Caco-2 (cell line): ENCODE measurements at places on chromosomes 7 and 10. TPM values are rescaled to one million over a fixed set of nuclear protein-coding genes. Genes with fewer than 3 reads are reported as not detected.

Gene TMEM236
- 0.60 and 0.64 TPM in 2 replicates for total RNA-seq

Gene DENND10
- total RNA-seq: 60.4 and 80.8 TPM in 2 replicates

Gene SH2B2
- total RNA-seq: 8.1 and 10.6 TPM in 2 replicates

Gene ANKRD61
- 0.32 TPM in 1 of 2 replicates, not detected in the other for total RNA-seq

Gene HYAL4
- total RNA-seq: 0.14 and 0.68 TPM in 2 replicates

- no peak for DNase-seq
- no peaks in the 10 kb centered on the region for H3K36me3 ChIP-seq
- H3K27me3 ChIP-seq: no peaks in the 10 kb centered on the region
- no peaks in the 10 kb centered on the region for H3K4me1 ChIP-seq
These were observed 64.6 kb upstream of the CALN1 start for GRCh38 chr7:72476608-72477305.

- H3K27ac ChIP-seq: no peak overlapping the region
- peaks cover 6% of the 10 kb centered on the region for H3K36me3 ChIP-seq
- DNase-seq: no peak
- H3K4me1 ChIP-seq: no peaks in the 10 kb centered on the region
These were observed 101.2 kb downstream of the DNMBP start for GRCh38 chr10:99908512-99908911.

- no peaks in the 10 kb centered on the region for H3K36me3 ChIP-seq
- no peaks in the 10 kb centered on the region for H3K4me1 ChIP-seq
- DNase-seq: no peak
- H3K27ac ChIP-seq: no peak overlapping the region
- no peaks in the 10 kb centered on the region for H3K27me3 ChIP-seq
These were observed 215.8 kb downstream of the JAZF1 start for GRCh38 chr7:27964820-27965219.

GRCh38 chr10:74300666-74301065 lies 149.6 kb downstream of the ADK start:
- H3K27me3 ChIP-seq: no peaks in the 10 kb centered on the region
- H3K4me3 ChIP-seq: no peak overlapping the region
- no peaks in the 10 kb centered on the region for H3K36me3 ChIP-seq
- H3K27ac ChIP-seq: no peak overlapping the region

GRCh38 chr10:86678999-86679792 lies 10.9 kb downstream of the LDB3 start:
- no peaks in the 10 kb centered on the region for H3K27me3 ChIP-seq
- H3K27ac ChIP-seq: no peak overlapping the region
- H3K4me3 ChIP-seq: no peak overlapping the region
- no peaks in the 10 kb centered on the region for H3K36me3 ChIP-seq
- no peaks in the 10 kb centered on the region for H3K4me1 ChIP-seq

DNA sequence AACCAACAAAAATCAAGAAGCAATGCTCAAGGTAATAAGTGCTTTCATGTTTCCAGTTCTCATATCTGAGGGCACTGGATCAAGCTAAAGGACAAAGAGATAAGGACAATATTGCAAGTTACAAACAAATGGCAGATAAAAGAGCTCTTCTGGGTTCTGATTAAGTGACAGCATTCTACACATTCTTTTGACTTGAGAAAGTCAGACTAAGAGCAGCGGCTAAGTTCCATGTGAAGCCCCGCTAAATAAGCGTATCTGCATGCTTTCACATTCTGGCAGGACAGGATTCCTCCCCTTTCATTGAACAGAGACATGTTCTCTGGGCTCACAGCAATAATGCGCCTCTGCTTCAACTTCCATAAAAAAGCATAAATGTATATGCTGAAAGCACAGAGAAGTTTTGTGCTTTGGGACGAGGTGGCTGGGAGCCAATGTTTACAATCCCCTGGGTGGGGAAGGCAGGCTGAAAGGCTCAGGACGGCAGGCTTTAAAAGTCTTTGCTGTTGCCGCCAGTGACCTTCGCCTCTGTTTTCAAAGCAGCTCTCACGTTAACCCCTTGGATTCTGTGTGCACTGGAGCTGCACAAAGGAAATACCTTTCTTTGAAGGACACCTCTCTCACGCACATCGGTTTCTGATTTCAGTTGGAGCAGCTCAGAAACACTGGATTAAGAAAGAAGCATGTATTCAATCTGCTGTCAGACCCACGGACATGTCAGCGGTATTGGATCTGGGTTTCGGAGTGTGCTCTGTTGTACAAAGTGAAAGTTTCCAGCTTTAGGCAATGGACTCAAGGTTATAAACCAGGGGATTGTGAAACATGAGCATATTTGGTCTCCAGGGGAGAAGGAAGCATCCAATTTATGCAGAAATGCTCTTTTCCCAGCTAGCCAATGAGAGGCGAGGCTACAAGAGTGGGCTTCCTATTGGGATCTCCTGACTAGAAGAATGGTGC lies 105.4 kb upstream of the FAM133B start:
- H3K4me1 ChIP-seq: peaks cover 80% of the 10 kb centered on the region
- H3K36me3 ChIP-seq: no peaks in the 10 kb centered on the region
- peak overlapping the region; percentile 29 for H3K4me3 ChIP-seq
- peak overlapping the region; percentile 89 for H3K27ac ChIP-seq

GRCh38 chr10:17787087-17787961 lies 21.8 kb upstream of the MRC1 start:
- no peak overlapping the region for H3K4me3 ChIP-seq
- DNase-seq: no peak
- peaks cover 4% of the 10 kb centered on the region for H3K4me1 ChIP-seq
- no peaks in the 10 kb centered on the region for H3K36me3 ChIP-seq
- no peaks in the 10 kb centered on the region for H3K27me3 ChIP-seq
- no peak overlapping the region for H3K27ac ChIP-seq

DNA sequence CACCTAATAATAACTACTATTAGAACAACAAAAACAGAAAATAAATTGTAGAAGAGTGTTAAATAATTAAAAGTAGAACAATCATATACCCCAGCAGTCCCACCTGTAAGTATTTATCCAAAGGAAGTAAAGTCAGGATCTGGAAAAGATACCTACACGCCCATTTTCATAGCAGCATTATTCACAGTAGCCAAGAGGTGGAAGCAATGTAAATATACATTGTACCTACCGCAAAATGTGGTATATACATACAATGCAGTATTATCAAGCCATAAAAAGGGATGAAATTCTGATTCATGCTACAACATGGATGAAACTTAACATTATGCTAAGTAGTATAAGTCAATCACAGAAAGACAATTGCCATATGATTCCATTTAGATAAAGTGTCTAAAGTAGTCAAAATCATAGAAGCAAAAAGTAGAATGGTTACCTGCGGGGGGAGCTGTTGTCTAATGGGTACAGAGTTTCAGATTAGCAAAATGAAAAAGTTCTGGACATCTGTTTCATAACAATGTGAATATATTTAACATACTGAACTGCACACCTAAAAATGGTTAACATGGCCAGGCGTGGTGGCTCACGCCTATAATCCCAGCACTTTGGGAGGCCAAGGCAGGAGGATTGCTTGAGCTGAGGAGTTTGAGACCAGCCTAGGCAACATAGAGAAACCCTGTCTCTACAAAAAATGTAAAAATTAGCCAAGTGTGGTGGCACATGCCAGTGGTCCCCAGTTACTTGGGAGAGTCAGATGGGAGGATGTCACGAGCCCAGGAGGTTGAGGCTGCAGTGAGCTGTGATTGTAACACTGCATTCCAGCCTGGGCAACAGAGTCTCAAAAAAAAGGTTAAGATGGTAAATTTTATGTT lies 6.0 kb upstream of the TMED4 start:
- H3K4me3 ChIP-seq: no peak overlapping the region
- peak overlapping the region; percentile 55 for H3K27ac ChIP-seq
- H3K4me1 ChIP-seq: 0 out of 2 replicates have a peak, but pooled peaks cover 1% of the 10 kb centered on the region
- H3K36me3 ChIP-seq: no peaks in the 10 kb centered on the region
- no peak for DNase-seq

- no peaks in the 10 kb centered on the region for H3K36me3 ChIP-seq
- H3K27ac ChIP-seq: no peak overlapping the region
- no peaks in the 10 kb centered on the region for H3K27me3 ChIP-seq
- DNase-seq: no peak
- H3K4me1 ChIP-seq: peaks cover 6% of the 10 kb centered on the region
These were observed 528.1 kb downstream of the KCNMA1 start for GRCh38 chr10:77109351-77109994.

GRCh38 chr7:17293481-17293880 lies 5.0 kb upstream of the AHR start:
- H3K4me3 ChIP-seq: no peak overlapping the region
- peaks cover 9% of the 10 kb centered on the region; the same call in 1 of the 2 replicates for H3K4me1 ChIP-seq
- H3K27me3 ChIP-seq: no peaks in the 10 kb centered on the region
- DNase-seq: no peak
- H3K27ac ChIP-seq: no peak overlapping the region

DNA sequence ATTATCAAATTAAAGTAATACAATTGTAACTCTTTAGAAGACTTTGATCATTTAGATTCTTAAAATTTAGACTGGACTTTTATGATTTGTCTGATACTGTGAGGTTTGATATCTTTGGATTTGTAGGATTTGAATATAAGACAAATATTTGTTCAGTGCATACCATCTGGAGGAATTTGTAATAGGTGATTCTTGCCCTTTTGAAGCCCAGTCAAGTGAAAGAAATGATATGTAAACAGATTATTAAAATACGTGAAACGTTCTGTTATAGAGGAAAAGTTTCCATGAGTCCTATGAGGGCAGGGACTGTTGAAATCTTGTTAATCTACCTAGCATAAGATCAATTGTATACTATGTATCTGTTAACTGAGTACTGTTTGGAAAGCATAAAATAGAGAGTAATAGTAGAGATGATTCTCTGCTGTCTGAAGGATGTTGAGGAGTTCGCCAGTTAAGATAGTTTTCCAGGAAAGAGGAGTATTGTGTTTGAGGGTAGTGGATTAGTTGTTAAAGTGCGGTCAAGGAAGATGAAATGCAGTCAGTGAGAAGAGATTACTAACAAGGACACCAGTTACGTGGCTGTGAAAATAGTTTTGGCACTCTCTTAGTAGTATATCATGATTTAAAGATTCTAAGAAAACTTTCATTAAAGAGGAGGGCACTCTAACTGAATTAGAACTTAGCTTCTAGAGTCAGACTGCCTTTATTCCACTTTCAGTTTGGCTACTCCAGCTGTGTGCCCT lies 14.4 kb downstream of the PDCD4 start:
- H3K4me1 ChIP-seq: peaks cover 9% of the 10 kb centered on the region; the same call in 1 of the 2 replicates
- DNase-seq: no peak
- no peaks in the 10 kb centered on the region for H3K36me3 ChIP-seq
- no peaks in the 10 kb centered on the region for H3K27me3 ChIP-seq
- H3K4me3 ChIP-seq: no peak overlapping the region

DNA sequence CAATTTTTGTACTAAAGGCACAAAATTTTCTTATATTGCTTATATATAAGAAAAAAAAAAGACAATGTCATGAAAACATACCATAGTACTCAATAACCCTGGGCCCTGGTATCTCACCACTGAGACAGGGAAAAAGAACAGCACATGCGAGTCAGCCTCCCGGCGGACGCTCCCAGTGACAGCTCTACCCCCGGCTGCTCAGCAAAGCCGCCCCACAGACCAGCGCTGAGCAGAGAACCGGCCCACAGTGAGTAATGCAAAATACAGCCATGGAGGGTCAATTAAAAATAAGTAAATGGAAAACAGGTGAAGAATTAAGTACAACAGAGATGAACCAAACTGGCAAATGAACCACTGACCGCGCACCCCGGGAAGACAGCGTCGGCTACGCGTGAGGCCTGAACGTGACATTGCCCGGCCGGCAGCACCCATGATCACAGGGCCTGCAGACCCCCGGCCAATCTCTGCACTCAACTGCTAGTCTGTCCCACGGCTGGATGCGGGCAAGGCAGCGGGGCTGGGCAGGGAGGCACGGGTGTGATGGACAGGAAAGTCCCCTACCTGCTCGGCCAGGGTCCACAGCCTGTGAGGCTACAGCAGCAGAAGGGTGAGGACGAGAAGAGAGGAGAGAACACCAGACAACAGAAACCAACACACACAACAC lies 175.9 kb downstream of the ZMYND11 start:
- no peak overlapping the region for H3K4me3 ChIP-seq
- no peaks in the 10 kb centered on the region for H3K27me3 ChIP-seq

DNA sequence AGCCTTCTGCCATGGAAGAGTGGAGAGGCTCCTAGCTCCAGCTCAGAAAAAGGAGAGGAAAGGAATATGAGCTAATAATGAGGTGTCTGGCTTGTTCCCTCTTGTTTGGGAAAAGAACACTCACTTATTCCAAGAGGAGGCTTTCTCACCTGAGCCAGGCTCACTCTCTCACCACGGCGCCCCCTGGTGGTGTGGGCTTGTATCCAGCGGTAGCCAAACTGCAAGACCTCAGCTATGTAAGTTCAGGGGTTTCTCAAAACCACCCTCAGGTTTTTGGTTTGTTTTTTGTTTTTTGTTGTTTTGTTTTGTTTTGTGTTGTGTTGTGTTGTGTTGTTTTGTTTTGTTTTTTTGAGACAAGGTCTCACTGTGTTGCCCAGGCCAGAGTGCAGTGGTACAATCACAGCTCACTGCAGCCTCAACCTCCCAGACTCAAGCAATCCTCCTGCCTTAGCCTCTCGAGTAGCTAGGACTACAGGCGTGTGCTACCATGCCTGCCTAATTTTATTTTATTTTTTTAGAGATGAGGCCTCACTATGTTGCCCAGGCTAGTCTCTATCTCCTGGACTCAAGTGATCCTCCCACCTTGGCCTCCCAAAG lies 124.0 kb downstream of the TMEM130 start:
- H3K27ac ChIP-seq: no peak overlapping the region
- no peaks in the 10 kb centered on the region for H3K4me1 ChIP-seq
- DNase-seq: peak; percentile 87

- no peaks in the 10 kb centered on the region for H3K27me3 ChIP-seq
- DNase-seq: no peak
- H3K4me3 ChIP-seq: no peak overlapping the region
- H3K36me3 ChIP-seq: no peaks in the 10 kb centered on the region
- H3K27ac ChIP-seq: no peak overlapping the region
These were observed 131.8 kb downstream of the SEMA3E start for GRCh38 chr7:83517035-83517700.

- H3K4me3 ChIP-seq: no peak overlapping the region
- no peaks in the 10 kb centered on the region for H3K4me1 ChIP-seq
- DNase-seq: no peak
- H3K36me3 ChIP-seq: no peaks in the 10 kb centered on the region
- H3K27ac ChIP-seq: no peak overlapping the region
- no peaks in the 10 kb centered on the region for H3K27me3 ChIP-seq
These were observed 86.8 kb downstream of the MPLKIP start for GRCh38 chr7:40047661-40048060.

DNA sequence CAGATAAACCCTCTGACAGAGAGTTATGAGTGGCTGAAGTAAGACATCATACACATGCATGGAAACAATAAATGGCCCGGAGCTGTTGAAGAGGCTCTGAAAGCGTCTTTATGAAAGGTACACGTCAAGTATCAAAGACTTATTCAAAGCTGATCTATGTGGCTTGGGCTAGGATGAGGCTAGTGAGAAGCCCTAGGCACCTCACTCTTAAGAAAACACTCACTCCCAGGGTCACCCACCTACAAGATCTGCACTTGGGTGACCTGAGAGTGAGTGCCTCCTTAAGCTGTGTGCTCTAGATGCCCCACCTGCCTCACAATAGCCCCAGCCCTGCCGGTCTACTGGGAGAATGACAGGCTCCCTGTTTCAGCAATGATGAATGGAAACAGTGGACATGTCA lies 1.1 kb upstream of the GIMAP1 start:
- DNase-seq: no peak
- H3K27me3 ChIP-seq: no peaks in the 10 kb centered on the region
- H3K36me3 ChIP-seq: no peaks in the 10 kb centered on the region
- H3K4me1 ChIP-seq: no peaks in the 10 kb centered on the region
- no peak overlapping the region for H3K27ac ChIP-seq
- H3K4me3 ChIP-seq: no peak overlapping the region

- H3K4me3 ChIP-seq: no peak overlapping the region
- no peaks in the 10 kb centered on the region for H3K36me3 ChIP-seq
- no peaks in the 10 kb centered on the region for H3K27me3 ChIP-seq
- DNase-seq: peak; percentile 74
These were observed 95.6 kb downstream of the USP6NL start for GRCh38 chr10:11515596-11516430.
